ENCODE measurements at places on chromosomes 12 and 14.

- H3K4me1 ChIP-seq, result no peaks in the 10 kb centered on the region
- no peak overlapping the region for H3K4me3 ChIP-seq
- H3K27ac ChIP-seq, result no peak overlapping the region
- DNase-seq, result no peak
- H3K27me3 ChIP-seq, result no peaks in the 10 kb centered on the region
These were observed 206.6 kb downstream of the DAD1 start for GRCh38 chr14:22382395-22382794.

- H3K27ac ChIP-seq, result no peak overlapping the region
- no peaks in the 10 kb centered on the region for H3K4me1 ChIP-seq
- no peaks in the 10 kb centered on the region for H3K36me3 ChIP-seq
- H3K4me3 ChIP-seq, result no peak overlapping the region
- peaks cover 30% of the 10 kb centered on the region for H3K27me3 ChIP-seq
- DNase-seq, result no peak
These were observed 62.0 kb upstream of the CLMN start for GRCh38 chr14:95381726-95382125.

DNA sequence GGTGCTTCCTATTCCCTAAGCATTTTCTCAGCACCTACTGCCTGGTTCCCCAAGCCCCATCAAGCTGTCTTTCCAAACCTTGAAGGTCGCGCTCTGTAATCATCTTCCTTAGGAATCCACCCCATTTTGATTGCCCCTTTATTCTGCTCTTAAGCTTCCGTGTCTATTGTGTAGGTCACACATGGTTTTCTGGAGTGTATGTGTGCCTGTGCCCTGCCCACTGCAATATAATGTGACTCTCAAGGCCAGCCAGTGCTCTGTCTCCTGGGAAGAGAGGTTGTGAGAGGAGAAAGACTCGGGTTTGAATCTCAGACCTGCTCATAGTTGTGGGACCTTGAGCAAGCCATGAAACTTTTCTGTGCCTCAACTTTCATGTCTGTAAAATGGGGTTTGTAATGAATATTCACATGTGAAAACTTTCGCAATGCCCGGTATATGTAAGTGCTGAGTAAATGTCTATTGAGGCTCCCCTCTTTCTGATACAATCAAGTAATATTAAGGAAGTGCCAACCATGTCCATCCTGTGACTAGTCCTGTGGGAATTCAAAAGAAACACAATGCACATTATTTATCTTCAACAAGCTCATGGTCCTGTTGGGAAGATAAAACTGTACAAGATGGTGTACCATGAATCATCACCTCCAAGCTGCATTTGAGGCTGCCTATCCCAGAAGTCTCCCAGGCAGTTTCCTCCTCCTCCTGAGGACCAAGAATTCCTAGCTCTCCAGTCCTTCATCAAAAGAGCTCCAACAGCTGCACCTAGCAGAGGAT is 774 bp upstream of the KRT75 start:
- H3K27ac ChIP-seq, result no peak overlapping the region
- peaks cover 90% of the 10 kb centered on the region for H3K27me3 ChIP-seq
- H3K36me3 ChIP-seq, result no peaks in the 10 kb centered on the region
- H3K4me1 ChIP-seq, result no peaks in the 10 kb centered on the region

DNA sequence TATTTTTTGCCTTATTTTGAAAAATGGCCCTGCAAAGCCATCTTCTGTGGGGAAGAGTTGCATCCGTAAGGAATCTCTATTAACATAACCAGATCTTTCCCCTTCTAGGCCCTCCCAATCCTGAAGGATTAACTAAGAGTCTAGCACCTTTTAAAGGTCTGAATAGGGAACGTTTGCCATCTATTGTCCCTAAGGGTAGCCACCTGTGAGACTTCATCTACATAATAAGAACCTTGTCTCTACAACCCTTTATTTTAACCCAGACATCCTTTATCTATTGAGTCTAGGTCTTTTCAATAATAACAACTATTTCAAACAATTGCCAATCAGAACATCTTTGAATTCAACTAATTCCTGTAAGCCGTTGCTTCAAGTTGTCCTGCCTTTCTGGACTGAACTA is 4.4 kb downstream of the EDDM3B start:
- peaks cover 36% of the 10 kb centered on the region for H3K27me3 ChIP-seq
- H3K4me1 ChIP-seq, result no peaks in the 10 kb centered on the region
- H3K27ac ChIP-seq, result no peak overlapping the region
- no peak overlapping the region for H3K4me3 ChIP-seq
- no peaks in the 10 kb centered on the region for H3K36me3 ChIP-seq
- DNase-seq, result no peak

DNA sequence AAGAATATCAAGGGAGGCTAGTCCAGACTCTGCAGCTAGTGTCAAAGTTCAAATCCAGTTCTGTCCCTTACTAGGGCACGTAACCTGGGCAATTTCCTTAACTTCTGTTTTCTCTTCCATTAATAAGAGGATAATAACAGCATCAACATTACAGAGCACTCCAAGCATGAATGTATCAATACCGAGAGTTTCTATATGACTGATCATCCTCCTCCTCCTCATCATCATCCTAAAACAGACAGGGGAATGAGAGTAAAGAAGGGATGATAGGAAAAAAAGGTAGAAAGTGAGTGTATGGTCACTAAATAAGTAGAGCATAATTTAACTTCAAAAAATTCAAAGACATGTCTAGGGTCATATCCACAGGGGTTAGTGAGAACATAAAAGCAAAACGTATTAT is 171.4 kb downstream of the NDUFA12 start:
- H3K36me3 ChIP-seq, result no peaks in the 10 kb centered on the region
- no peak overlapping the region for H3K27ac ChIP-seq
- no peaks in the 10 kb centered on the region for H3K27me3 ChIP-seq
- no peak overlapping the region for H3K4me3 ChIP-seq

DNA sequence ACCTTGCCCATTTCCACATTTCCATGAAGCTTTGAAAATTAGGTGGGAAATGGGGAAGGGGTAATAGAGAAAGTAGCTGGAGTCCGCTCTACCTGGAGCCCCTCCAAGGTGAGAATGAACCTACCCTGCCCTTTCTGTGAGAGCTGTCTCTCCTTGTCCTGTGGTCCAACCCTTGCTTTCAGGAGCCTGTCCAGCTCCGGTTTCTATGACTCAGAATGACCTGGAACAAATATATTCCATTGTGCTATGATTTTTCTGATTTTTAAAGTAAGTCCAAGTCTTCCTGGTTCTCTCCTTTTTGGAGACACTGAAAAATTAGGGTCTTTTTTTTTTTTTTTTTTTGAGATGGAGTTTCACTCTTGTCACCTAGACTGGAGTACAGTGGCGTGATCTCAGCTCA is 89.1 kb upstream of the VASH1 start:
- DNase-seq, result no peak
- H3K27ac ChIP-seq, result no peak overlapping the region
- no peaks in the 10 kb centered on the region for H3K36me3 ChIP-seq
- H3K27me3 ChIP-seq, result peaks cover 41% of the 10 kb centered on the region
- H3K4me1 ChIP-seq, result no peaks in the 10 kb centered on the region

Data from effector memory CD8-positive, alpha-beta T cell (primary cell).